ENCODE measurements at places on chromosomes 2 and 18. TPM values are rescaled to one million over a fixed set of nuclear protein-coding genes. Genes with fewer than 3 reads are reported as not detected.

DNA sequence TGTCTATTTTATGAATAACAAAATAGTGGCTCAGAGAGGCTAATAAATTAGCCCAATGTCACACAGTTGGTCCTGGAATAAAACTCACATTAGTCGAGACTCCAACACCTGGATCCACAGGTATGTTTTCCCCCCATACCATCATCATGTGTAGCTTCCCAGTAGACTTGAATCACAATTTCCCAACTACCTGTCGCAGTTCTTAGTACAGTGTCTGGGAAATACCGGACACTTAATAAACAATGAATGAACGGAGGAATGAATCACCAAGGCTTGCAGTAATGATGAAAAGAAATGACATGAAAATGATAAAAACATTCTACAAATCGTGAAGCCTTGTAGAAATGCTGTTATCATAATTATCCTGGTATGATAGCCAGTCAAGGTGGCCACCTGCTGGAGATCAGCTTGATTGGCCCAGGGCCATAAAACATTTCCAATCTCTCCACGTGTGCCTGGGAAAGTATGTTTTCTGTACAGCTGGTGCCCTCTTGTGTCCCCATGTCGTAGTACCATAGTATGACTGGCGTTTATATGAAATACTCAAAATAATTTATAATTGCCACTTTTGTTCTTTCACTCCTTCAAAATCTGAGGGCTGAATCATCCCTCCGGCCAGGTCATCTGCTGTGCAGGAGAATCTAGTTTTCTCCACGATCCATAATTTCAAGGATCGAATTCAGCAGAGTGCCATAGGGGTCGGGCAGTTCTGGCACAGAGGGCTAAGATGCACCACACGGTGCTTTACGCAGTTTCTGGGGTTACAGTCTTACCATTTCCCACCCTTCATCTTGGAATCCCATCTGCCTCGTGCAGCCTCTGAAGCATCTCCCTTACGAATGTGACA, 95.4 kb downstream of the LAMA1 start:
- peak; percentile 73 for DNase-seq

GRCh38 chr2:45009928-45010701, 863 bp upstream of the SIX2 start:
- peak; percentile 59 for DNase-seq

DNA sequence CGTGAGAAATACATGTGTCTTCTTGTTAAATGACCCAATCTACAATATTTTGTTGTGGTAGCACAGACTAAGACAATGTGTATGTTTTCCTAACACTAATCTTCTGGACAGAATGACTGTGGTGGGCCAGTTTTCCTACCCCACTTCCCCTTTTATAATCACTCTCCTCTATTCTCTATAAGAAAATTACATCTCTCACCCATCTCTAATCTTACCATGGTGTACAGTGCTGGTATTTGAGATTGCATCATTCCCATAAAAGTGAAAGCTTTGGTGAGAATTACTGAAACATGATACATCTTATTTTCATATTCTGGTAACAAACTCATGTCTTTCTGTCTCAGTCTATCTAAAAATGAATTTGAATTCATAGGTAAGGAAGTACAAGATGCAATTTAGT, 40.5 kb downstream of the CAVIN2 start:
- no peak for DNase-seq

GRCh38 chr2:102206666-102207341, 20.0 kb downstream of the IL1RL2 start:
- peak; percentile 92 for DNase-seq

GRCh38 chr18:44945888-44946401, 265.3 kb downstream of the SETBP1 start:
- DNase-seq = no peak

GRCh38 chr2:21774691-21775368, 651.1 kb downstream of the TDRD15 start:
- peak; percentile 3 for DNase-seq

- DNase-seq = no peak
These were observed 289.1 kb downstream of the ZNF516 start for GRCh38 chr18:76205906-76206305.

- peak; percentile 56 for DNase-seq
These were observed 86.5 kb downstream of the EFEMP1 start for GRCh38 chr2:55837073-55837472.

- DNase-seq = no peak
These were observed 20.3 kb downstream of the SLC8A1 start for GRCh38 chr2:40431600-40431955.

- peak; percentile 82 for DNase-seq
These were observed 8.0 kb upstream of the ITGB6 start for GRCh38 chr2:160207804-160208654.

GRCh38 chr2:38228753-38229152, 148.3 kb downstream of the ATL2 start:
- DNase-seq = no peak

DNA sequence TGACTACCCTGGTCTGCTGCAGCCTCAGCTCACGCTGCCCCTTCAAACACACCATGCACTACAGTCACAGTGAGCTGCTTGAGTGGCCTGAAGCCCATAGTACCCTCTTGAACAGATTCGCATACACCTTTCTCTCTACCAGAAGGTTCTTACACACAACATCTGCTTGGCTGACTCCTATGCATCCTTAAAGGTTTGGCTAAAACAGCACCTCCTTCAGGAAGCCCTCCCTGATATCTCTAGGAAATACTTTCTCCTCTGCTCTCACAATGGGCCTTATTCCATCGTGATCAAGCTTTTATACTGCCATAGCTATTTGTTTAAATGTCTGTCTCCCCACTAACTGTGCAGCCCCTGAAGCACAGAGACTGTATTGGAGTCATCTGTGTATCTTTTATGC, 31.5 kb downstream of the TGFBRAP1 start:
- DNase-seq = no peak

- no peak for DNase-seq
These were observed 46.2 kb upstream of the DYNC2LI1 start for GRCh38 chr2:43727634-43728014.

GRCh38 chr2:219244789-219245147, 476 bp downstream of the GLB1L start:
- no peak for DNase-seq

DNA sequence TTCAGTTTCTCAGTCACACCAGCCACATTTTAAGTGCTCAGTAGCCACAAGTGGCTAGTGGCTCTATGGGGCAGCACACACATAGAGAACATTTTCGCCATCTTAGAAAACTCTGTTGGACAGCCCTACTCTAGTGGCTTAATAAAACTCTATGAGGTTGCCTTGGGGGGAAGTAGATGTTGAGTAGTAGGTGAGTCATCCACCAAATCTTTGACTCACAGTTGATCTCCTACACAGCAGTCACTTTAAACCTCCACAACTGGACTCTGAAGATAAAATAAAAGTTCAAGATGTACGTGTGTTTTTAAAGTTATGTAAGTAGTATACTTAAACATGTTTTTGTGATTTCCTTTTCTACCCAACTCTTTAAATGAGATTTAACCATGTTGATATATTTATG, 379.0 kb downstream of the SETBP1 start:
- DNase-seq = no peak

- DNase-seq = no peak
These were observed 50.4 kb upstream of the LCLAT1 start for GRCh38 chr2:30396436-30397232.

DNA sequence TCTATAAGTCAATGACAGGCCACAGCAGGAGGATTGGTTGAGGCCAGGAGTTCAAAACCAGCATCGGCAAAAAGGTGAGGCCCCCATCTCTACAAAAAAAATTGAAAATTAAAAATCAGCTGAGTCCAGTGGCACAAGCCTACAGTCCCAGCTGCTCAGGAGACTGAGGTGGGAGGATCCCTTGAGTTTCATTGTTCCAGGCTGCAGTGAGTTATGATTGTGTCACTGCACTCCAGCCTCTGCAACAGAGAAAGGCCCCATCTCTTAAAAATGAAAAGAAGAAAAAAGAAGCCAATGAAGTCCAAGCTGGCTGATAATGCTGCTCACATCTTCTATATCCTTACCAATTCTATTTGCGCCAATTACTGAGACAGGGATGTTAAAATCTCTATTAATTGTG, 39.1 kb downstream of the MRPS5 start:
- no peak for DNase-seq

GRCh38 chr2:76752506-76752905, 769.7 kb downstream of the LRRTM4 start:
- no peak for DNase-seq

GRCh38 chr18:9775178-9775577, 67.1 kb downstream of the RAB31 start:
- no peak for DNase-seq

- no peak for DNase-seq
These were observed 44.3 kb downstream of the ZNF516 start for GRCh38 chr18:76450452-76451395.

- DNase-seq = no peak
These were observed 48.3 kb upstream of the PLA2R1 start for GRCh38 chr2:160110674-160111239.

DNA sequence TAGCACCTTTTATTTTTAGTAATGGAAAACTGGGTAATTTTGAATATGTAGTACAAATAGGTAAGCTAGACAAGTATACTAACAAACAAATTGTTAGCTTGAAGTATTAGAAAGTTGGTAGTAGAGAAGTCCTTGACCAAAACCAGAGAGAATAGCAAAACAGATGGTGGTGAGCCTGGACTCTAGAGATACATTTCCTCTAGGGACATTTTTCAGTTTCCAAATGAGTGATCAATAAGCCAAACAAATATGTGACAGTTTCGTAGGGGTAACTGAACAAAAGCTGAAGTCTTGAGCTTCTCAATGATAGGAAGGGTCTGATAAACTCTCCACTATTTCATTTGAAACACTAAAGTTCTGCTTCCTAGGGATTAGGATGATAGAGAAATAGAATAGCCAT, 692.0 kb upstream of the FAM98A start:
- no peak for DNase-seq

DNA sequence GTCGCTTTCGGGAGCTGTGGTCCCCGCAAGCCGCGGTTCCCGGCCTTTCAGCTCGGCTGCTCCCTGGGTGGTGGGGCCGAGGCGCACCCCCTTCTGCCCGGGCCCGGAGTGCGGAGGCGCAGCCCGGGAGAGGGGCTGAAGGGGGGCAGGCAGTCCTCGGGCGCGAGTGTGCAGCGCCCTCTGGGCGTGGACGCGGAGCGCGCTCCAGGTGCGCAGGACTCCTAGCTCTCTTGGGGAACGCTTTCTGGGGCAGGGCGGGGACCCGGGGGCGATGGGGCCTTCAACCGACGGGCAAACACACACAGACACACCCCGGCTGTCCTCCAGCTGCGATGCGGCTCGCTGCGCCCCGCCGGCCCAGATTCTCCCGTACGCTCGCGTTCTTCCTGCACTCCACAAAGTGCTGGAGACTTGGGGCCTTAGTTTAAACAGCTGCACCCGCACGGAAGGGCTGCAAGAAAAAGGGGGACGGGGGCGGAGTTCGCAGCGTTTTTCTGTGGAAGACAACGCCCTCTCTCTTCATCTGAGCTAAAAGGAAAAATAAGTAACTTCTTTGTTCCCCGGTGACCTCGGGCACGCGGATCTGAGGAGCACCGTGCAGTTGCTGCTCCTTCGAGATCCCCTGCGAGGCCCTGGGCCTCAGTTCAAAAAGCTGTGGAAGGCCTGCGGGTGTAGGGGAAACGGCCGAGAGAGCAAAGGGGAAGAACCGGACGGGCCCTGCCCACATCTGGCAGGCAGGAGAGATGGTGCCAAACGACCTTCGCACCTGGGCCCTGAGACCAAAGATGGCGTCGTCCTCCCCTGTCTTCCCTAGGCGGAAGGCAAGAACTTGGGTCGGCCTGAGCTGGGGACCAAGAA, 593 bp upstream of the SDC1 start:
- DNase-seq = peak; percentile 80

DNA sequence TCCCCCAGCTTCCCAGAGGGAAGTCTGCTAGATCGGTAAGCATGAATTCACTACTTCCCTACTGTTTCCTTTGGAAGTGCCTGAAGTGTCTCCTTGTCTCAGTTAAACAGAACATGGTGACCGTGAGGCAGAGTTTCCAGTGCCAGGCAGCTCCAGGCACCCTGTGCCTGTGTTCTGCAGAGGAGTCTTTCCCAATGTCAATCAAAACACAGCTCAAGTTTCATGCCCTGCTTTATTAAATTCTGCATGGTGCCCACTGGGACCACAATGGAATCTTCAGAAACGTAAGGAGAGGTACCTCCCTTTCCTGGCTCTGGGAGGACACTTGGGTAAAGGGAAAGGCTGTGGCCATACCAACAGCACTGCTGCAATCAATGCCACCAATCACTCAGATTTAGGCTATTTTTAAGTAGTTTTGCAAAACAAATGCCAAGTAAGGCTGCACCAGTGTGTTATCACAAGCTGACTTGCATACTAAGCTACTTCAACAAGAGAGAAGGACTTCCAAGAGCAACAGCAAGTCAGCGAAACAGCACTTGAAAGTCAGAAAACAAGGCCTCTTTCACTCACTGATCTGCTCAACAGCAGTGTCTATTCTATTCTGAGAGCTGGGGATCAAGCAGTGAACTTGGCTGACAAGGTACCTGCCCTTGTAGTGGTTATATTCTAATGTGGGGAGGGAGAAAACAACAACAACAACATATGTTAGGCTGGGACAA, 14.9 kb downstream of the LPIN2 start:
- DNase-seq = peak; percentile 58

DNA sequence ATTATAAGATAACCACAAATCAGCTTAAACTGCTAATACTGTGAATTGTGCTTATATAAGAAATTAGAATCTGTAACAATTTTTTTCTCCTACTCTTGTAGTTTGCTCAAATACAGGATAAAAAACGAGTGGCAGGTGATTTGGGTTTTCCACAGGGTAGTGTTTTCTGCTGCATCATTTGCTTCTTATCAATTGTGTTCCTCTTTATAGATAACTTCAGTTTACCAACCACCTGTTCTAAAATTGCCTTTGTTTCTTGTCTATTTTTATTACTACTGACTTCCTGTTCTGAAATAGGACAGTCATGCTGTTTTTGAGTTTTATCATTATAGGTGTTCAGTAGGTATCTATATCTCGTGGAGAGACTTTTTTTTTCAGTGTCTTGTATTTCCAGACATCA, 56.9 kb downstream of the MFSD6 start:
- no peak for DNase-seq

GRCh38 chr2:55883357-55883756, 40.2 kb downstream of the EFEMP1 start:
- DNase-seq = peak; percentile 36

DNA sequence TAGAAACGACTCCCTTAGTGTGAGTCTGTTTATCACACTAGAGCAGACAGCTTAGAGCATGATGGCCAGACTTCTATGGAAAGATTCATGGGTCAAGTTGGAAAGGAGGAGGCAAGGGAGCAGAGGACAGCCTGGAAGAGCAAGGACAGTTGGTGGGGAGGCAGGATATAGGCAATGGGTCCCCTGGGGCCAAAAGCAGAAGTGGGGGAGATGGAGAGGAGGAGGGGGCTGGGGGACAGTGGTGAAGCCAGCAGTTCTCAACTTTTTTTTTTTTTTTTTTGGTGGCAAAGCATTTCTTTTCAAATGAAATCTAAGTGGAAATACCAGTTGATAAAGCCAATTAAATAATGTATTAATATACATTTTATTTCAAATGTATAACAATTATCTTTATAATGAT, 197.9 kb downstream of the HRH4 start:
- no peak for DNase-seq

- DNase-seq = no peak
These were observed 21.9 kb downstream of the SLC25A52 start for GRCh38 chr18:31738460-31739407.

MC4R gene
- not detected for polyA plus RNA-seq

GGCX gene
- polyA plus RNA-seq = 14.9 TPM

LRRC30 gene
- polyA plus RNA-seq = not detected

CROCC2 gene
- not detected for polyA plus RNA-seq

MFSD2B gene
- 0.61 TPM for polyA plus RNA-seq

ITM2C gene
- 40.8 TPM for polyA plus RNA-seq

IL1R1 gene
- 109 TPM for polyA plus RNA-seq

GKN1 gene
- 123 TPM for polyA plus RNA-seq

BCL2 gene
- 1.5 TPM for polyA plus RNA-seq

GPBAR1 gene
- polyA plus RNA-seq = 2.7 TPM

SLC5A7 gene
- polyA plus RNA-seq = 0.18 TPM
